ENCODE measurements at places on chromosomes 3 and 15.

- DNase-seq, result no peak
These were observed 306.4 kb upstream of the CNTN3 start for GRCh38 chr3:74920721-74921350.

GRCh38 chr15:92661956-92662355, 6.4 kb upstream of the FAM174B start:
- DNase-seq, result no peak

DNA sequence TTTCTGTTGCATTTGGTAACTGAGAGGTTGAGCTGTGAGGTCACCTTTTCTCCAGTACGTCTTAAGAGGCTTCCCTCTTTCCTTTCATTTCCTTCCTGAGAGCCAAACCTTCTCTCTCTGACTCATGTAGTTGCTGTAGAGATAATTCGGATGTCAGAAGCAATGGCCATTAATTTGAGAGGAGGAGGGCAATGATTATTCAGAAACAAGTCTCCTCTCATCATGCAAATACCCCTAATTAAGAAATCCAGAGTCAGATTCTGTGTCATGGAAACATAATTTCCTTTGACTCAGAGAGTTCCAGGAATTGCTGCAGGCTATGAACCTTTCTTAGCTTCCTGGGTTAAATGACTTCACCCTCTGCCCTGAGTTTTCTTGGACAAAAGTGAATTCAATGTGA, 59.0 kb upstream of the GSK3B start:
- peak; percentile 69 for DNase-seq

GRCh38 chr3:173733029-173733652, 335.6 kb downstream of the NLGN1 start:
- peak; percentile 37 for DNase-seq

- DNase-seq, result no peak
These were observed 14.3 kb downstream of the OXTR start for GRCh38 chr3:8755097-8755496.

DNA sequence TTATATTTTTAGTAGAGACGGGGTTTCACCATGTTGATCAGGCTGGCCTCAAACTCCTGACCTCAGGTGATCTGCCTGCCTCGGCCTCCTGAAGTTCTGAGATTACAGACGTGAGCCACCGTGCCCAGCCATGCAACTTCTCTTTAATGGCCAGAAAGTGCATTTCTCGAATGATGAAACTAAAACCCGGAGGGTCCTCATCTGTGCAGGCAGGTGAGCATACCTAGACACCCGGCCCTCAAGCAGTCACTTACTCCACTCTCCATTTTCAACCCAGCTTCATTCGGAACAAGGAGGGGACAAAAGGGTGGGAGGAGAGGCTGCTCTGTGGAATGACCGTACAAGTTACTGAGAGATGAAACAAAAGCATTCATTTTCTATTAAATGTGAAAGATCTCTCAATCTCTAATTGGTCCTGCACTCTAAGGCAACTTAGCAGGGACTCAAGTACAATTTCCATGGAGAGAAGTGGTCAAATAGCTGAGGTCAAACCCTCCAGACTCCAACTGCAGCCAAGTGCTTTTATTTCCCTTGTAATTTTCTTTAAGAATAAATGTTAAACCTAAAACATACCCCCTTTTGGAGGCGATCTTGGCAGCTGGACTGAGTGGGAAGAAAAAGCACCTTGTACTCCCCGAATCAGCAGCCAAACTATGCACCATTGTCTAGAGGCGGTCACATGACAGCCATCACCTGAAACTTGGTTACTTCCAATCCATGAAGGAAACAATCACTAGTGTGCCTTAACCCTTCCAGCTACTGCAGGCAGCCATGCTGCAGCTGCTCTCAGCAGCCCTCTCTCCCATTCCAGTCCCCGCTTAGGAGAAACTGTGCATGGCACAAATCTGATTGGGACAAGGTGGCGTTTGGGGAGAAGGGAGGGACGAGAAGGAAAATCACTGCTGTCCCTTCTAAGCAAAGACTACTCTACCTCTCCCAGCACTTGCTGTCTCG, 62.2 kb downstream of the VGLL4 start:
- DNase-seq, result no peak

DNA sequence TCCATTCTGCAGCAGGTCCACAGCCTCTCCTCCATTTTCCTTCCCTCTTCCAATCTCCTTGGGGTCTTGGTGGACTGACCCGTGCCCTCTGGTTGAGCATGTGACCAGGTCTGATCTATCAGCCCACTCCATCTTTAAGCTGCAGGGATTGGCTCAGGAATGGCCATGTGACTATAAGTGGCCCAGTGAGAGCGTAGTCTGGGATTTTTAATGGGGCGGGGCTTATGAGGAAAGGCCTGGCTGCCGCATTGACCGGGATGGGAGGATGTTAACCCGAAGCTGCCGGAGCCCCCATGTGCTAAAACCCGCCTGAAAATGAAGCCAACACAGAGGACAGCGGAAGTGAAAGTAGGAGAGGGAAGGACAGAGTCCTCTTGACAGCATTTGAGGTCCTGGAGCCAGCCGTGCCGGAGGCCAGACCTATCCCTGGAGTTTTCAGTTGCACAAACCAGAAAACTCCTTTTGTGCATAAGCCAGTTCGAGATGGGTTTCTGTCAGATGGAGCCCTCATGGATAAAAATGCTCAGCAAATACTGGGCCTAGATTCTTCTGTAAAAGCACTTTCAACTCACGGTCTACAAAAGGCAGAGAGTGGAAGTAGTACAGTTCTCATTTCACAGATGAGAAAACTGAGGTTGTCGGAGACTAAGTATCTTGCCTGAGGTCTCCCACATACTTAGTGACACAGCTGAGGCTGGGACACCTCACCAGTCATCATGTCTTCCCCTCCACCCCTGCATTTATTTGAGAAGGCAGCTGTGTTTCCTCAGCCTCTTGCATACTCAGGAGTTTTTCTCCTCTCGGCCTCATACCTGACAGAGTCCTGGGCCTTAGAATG, 61.9 kb downstream of the ATP2B2 start:
- no peak for DNase-seq

DNA sequence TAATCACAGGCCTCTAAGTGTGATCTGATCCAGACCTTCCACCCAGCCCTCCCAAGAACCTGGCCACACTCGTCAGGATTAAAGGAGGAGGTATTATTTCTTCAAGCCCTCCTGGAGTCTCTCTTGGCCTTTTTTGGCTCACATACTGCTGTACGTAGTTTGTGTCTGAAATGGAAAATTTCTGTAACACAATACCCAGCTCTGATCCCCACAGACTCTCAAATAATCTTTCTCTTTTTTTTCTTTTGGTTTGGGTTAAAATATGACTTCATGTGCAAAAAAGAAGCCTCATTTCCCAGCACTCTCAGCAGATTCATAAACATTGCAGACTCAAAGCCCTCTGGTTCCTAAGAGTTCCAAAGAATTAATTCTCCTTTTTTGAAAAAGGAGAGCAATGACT, 96.5 kb upstream of the PHLDB2 start:
- DNase-seq, result no peak

- no peak for DNase-seq
These were observed 126.7 kb upstream of the UBE2E2 start for GRCh38 chr3:23076437-23076836.

GRCh38 chr15:41474941-41475340, 18.7 kb upstream of the ITPKA start:
- DNase-seq, result no peak

DNA sequence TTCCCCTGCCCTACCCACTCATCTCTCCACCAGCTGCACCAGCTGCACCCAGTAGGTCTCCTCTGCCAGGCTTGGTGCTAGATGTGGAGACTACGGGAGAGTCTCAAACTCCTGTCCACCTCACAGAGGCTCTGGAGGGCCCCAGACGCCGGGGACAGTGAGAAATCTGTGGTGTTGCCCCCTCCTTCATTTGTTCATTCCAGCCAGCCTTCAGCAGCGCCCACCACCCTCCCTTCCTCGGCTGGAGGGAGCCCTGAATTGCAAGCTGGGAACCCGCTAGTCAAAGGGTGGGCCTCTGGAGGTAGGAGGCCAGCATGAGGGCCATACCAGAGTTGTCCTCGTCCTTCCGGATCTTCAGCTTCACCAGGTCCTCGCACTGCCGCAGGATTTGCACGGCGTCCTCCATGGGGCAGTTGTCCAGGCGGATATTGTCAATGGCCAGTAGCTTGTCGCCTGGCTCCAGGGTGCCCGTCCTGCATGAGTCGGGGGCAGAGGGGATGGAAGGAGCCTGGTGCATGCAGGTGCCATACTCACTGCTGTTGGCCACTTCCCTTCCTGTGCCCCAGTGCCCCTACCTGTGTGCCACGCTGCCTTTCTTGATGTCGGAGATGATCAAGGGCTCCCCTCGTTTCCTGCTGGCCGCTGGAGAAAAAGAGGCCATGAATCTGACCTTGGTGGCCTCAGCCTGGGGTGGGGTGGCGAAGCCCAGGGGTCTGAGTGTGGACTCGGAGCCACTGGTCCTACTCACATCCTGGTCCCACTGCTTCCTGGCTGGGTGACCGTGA, 29.1 kb downstream of the GRIP2 start:
- DNase-seq, result no peak

DNA sequence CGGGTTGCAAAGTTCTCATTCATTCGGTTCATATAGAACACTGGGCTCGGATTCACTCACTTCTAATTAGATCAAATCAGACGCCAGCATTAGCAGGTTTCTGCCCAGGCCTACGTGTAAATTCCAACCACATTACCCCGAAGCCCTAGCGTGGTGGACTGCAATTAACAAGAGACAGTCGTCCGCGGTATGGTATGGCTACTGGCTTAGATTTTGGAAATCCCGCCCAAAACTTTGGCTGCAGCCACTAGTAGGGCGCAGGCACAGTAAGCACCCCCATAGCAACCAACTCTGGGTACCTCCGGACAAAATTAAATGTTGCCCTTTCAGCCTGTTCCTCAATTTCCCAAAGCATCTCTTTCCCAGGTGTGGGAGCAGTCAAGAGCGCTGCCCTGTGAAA, 771 bp downstream of the RARRES1 start:
- DNase-seq, result no peak

- no peak for DNase-seq
These were observed 57.6 kb downstream of the RAB11A start for GRCh38 chr15:65926899-65927298.

DNA sequence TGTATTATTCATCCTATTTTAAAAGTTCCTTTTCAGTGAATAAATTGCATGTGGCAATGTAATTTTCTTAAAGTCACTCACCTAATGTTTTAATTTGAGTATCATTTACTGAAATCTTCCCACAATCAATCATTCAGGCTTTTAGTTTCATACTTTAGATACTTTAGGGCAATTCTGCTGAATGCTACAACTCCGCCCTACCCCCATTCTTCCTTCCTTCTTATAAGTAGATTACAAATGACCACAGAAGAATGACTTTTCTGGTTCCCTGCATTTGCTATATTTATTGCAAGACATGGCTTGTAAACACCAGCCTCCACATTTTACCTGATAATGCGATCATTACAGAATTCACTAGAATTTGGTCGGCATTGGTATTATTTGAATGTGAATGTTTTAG, 1061.9 kb downstream of the FHIT start:
- no peak for DNase-seq

DNA sequence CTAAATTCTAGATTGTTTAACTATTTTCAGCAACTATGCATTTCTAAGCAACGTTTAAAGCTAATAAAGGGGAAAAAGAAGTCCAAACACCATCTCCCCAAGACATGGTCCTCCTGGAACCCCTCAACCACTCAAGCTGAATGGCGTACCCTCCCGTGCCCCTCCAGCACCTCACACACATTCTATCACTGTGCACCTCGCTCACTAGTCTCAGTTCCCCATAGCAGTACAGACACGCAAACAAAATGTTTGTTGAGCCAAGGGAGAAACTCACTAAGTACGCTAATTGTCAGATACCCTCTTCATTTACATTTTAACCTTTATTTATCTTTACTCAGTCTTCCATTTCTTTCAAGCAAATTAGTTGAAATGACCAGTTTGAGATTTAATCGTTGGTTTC, 48.8 kb downstream of the ACAP2 start:
- no peak for DNase-seq

GRCh38 chr3:58072052-58072762, 64.0 kb downstream of the FLNB start:
- no peak for DNase-seq

DNA sequence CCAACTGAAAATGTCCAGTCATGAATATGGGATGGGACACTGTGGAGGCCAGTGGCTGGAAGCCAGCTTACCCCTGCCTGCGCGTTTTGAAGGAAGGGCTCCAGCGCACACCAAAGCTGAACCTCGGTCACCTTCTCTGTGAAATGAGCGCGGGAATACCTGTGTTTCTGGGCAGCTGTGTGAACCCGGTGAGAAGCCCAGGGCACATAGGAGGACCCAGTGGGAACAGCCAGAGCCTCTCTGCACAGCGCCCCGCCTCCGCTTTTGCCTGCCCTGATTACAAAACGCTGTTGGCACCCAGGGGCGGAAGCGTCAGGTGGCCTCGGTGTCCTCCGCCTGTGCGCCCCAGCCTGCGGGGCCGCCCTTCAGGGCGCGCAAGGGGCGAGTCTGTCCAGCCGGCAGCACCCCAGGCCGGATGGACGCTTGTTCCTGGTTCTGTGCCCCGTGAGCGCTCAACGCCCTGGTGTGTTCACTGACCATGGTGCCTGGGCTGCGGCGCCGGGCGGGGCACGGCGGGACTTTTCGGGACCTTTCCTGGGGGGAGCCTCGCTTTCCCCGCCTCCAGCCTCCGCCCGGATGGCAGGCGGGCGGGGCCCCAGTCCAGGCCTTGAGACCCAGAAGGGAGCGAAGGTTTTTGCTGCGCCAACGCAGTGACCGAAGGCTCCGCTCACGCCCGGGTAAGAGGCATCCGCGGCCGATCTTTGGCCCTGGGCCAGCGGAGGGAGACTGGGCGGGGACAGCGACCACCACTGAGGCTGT, at the start of gene SQOR:
Gene SQOR, plus strand, starts transcription at position 598 of the 759 bp plus-strand sequence. CDS start 23,895 bp downstream, outside the sequence.
- DNase-seq, result peak; percentile 87

- no peak for DNase-seq
These were observed 272.2 kb upstream of the NR2F2 start for GRCh38 chr15:96058103-96058851.

GRCh38 chr3:56557831-56558170, 826 bp downstream of the CCDC66 start:
- DNase-seq, result no peak

DNA sequence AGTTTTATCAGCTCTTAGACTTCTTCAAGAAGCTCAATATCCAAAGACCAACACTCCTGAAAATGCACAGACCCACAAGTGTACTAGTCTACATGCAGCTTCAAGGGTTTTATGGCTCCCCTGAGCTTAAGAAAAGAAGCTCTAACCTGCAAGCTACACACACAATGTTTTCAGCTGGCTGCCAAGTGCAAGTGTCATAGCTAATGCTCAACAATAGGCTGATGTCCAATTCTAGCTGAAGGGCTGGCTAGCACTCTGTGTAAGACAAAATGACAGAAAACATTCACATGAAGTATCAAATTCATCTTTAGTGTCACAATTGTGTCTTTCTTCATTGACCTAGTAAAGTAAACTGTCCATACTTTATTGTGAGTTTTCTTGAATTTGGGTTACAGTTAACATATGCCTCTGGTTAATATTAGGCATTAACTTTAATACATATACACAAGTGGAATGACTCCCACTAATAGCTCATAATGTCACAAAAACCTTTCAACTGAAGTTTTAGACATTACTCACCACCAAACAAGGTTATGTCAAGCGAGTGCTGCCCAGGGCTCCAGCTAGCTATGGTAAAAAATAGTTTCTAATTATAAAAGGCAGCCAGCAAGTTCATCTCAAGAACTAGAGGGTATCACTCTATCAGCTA, 15.1 kb downstream of the ABI3BP start:
- no peak for DNase-seq

GRCh38 chr3:32303399-32303747, 64.9 kb downstream of the CMTM8 start:
- DNase-seq, result no peak

GRCh38 chr3:14228681-14229470, 50.3 kb downstream of the LSM3 start:
- no peak for DNase-seq
